IPS-NIHi11 (cell line): ENCODE measurements at places on chromosomes 7 and 10.

- no peak for DNase-seq
Measured at GRCh38 chr7:95440394-95441038, 5.7 kb upstream of the PON2 start.

GRCh38 chr7:112594397-112594796 lies 113.6 kb downstream of the LSMEM1 start:
- no peak for DNase-seq

GRCh38 chr10:115674496-115674895 lies 581.3 kb downstream of the ATRNL1 start:
- DNase-seq, result no peak

DNA sequence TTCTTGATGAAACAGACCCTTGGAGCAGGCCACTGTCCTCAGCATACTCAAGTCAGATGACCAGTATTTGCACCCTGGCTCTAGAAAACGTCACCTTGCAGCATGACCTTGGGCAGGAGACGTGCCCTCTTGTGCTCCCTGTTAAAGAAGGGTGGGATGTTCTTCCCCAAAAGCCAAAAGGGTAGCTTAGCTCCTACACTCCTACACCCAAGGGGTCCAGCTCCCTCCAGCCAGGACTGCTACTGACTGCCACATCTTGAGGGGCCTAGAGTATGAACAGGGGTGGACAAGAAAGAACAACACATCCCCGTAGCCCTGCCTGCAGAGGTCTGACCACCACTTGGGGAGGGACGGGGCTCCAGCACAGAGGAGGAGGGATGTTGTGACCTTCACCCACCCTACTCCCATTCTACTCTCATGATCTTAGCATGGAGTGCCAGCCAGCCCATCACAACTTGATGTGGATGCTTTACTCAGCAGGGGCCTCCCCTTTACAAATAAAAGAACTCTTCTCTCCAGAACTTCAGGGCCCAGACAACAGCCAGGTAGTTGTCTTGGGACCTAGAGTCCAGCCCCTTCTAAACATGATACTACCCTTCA lies 165.3 kb upstream of the ZMIZ1 start:
- DNase-seq, result no peak

DNA sequence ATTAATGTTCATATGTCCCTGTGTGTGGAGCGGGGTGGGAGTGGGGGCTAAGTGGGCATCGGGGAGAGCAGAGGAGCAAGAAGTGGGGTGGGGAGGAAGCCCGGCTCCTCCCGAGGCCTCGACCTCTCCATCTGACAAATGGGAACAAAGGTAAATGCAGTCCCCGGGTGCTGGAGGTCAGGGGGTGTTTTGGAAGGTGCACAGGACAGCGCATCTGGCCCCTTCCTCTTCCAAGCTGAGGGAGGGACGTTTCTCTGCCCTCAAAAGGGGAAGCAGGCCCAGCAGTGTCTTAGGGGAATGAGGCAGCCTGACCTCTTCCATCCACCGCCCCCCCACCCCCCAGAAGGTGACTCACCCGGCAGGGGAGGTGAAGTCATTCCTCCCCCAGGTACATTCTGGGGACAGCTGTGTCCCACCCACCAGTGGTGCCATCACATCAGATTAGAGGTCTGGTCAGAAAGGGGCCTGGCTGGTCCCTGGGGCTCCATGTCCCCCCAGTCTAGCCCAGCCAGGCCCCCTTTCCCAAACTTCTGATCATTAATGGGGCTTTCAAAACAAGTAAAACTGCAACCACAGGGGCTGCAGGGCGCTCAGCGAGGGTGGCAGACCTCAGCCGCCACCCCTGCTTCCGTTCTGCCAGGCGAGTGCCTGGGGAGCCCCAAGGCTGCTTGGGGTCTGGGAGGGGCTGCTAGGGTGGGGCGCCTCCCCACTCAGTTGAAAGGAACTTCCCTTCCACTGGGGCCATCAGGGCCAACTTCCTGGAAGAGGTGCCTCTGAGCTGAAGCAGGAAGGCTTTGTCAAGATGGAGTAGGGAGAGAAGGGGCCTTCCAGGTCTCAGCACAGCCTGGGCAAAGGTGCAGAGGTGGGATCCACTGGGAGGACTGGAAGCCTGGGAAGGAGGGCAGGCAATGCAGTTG lies 10.8 kb downstream of the LFNG start:
- no peak for DNase-seq

DNA sequence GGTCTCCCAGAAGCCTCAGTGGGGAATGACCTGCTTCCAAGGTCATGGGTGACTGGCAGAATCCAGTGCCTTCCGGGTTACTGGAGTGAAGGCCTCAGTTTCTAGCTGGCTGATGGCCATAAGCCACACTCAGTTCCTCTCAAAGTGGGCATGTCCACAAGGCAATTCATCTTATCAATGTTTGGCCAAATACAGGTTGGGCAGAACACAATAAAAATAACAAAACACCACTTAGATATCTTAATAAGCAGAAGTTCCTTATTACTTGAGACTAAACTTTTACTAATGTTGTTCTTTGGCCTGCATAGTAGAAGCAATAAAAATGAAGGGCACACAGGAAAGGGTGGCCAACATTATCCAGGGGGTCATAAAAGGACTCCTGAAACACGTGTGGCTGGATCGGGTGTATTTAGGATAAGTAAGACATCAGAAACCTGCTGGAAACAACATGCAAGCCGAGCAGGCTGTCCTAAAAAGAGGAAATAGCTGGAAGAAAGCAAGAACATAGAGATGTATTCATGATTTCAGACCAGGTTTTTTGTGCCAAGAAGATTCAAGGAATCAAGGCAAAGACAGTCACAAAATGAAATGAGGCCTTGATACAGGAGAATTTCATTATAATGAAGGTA lies 19.6 kb upstream of the AKR1C2 start:
- no peak for DNase-seq

- DNase-seq, result no peak
Measured at GRCh38 chr10:71390461-71390835, 6.3 kb upstream of the CDH23 start.

- no peak for DNase-seq
Measured at GRCh38 chr7:32936689-32937088, 20.6 kb upstream of the FKBP9 start.

- DNase-seq, result no peak
Measured at GRCh38 chr10:33643042-33643441, 308.6 kb upstream of the NRP1 start.
